ENCODE measurements at places on chromosomes 1 and 21.

- no peak for DNase-seq
Observed at GRCh38 chr1:94778808-94779207, 41.3 kb upstream of the SLC44A3 start.

DNA sequence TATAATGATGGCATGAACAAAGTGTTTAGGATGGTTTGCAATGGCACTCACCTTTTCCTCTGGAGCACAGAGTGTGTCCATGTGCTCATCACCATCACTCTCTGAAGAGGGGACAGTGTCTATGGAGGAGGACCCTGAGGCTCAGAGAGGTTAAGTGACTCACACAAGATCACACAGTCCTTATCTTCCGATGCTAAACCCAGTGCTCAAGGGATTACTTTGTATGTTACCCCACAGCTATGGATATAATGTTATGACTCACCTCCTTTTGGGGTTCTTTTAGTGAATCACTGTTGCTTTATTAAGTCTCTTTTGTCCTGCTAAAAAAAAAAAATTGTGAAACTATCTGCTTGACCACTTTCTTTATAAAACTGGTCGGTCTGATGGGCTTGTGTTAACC is 67.6 kb downstream of the TENT5C start:
- no peak for DNase-seq

DNA sequence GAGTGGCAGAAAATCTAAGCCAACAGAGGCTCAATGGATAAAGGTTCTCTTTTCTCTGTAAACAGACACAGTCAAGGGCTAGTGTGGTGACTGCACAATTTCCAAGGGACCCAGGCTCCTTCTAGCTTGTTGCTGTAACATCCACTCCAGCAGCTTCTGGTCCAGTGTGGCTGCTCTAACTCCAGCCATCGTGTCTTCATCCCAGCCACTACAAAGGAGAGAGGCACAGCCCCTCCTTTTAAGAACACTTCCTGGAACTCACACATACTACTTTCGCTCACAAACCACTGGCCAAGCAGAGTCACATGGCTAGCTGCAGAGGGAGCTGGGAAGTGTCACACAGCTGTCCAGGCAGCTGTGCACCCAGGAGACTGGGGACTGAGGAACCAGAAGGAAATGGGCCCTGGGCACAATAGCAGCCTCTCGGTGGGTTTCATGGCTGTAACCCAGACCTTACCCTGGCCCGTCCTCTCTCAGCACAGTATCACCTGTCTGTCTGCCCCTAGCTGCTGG is 188.6 kb upstream of the VAMP3 start:
- DNase-seq: no peak

- DNase-seq: no peak
Observed at GRCh38 chr1:25821630-25822091, 1.9 kb downstream of the MTFR1L start.

- DNase-seq: no peak
Observed at GRCh38 chr1:48242141-48242736, 19.7 kb downstream of the SLC5A9 start.

- DNase-seq: no peak
Observed at GRCh38 chr21:40640266-40640789, 206.6 kb downstream of the DSCAM start.

GRCh38 chr1:51956528-51957509 is 33.7 kb downstream of the RAB3B start:
- DNase-seq: no peak

DNA sequence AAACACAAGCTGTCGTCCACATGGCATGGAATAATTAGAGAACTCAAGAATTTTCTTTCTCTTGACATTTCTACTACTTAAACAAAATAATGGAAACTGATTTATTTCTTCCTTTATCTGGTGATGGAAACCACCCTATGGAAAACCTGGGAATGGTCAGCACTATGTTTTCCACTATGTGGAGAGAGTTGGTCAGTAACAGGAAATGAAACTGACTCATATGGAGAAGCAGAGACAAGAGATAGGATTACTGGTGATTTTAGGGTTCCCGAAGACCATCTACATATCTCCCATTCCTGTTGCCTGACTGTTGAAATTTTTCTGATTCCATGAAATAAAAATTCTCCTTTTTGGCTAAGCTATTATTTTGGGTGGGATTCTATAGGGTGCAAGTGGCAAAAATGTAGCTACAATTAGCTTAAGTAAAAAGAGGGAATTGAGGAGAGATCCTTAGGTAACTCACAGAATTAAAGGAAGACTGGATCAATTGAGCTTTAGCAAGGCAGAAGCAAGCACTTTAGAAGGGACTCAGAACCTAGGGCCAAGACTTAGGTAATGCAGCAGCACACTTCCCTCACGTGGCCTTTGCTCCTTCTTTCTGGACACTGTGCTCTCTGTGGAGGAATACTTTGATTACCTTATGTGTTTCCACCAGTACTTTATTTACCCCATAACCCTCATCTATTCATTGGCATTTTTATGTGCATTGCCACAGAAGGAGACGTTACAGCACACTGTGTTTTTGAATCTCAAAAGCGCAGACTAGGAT is 89.6 kb downstream of the LEPR start:
- DNase-seq: no peak

DNA sequence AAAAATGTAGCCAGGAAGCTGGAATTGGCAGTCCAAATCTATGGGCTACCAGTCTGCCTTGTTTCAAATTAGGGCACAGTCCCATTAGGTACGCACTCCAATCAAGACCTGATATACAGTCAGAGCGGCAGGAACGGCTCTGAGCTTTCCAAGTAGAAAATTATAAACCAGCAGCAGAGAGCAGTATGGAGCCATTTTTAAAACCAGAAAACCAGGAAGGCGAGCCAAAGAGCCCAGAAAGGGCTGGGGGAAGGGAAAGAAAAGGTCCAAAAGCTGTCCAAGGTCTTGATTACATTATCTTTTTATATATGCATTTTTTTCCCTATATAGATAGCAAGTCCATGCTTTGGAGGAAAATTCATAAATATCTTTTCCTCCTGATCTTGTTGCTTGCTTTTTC is 719.0 kb downstream of the RWDD3 start:
- DNase-seq: no peak

DNA sequence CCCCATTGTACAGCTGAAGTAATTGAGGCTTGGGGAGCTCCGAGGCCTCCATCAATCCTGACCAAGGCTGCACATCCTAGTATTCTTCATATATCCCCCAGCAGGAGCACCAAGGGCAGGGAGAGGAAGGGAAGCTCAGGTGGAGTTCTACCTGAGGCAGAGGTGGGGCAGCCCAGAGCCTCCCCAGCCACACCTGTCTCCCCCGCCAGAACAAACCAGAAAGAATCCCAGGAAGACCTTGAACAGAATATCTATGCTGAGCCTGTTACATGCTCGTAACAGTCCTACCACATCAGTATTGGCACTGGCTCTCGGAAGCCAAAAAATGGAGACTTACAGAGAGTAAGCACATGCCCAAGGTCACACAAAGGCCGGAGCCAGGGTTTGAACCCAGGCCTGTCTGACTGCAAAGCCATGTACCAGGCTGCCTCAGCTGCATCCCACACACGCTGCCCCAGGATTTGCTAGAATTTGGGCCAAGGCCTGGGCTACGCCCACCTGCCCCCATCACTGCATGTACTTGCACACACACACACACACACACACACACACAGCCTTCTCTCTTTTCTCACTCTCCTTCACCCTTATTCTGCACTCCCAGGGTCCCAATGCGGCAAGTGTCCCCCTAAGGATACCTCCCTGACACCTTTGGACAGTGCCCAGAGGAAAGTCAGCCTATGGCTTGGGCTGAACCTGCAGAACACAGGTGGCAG is 4.5 kb downstream of the E2F2 start:
- no peak for DNase-seq

DNA sequence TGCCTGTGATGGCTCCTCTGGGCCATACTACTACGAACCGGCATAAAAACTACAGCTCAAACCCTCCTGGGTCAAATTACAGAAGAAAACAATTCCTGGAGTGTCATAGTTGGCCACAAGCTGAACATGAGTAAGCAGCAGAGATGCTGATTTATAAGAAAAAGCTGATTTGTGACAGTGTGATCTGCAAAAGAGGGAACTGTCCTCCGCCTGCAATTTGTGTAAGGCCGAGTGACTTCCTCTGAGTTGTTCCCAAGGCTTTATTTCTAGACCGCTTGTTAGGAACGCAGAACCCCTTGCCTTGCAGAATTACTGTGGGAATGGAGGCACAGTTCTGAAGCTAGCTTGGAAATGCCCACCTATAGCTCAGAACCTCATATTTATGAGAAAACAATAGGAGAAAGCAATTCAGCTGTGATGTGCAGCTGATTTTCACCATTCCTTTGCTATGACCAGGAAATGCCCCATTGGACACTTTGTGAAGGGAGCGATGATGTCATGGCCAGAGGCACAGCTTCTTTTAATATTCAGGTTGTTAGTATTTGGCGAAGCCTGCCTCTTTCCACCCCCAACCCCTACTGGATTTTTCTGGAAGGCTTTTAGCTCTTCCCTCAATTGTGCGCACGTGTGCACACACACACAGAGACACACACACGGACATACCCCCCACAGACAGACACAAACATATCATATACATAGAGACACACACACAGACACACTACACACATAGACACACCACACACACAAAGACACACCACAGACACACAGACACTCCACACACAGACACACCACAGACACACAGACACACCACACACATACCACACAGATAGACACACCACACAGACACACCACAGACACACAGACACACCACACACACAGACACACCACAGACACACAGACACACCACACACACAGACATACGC is 47.6 kb downstream of the IER5 start:
- DNase-seq: no peak

GRCh38 chr1:199453723-199454122 is 573.8 kb upstream of the NR5A2 start:
- no peak for DNase-seq

- no peak for DNase-seq
Observed at GRCh38 chr1:200960948-200961340, 62.6 kb downstream of the KIF21B start.

DNA sequence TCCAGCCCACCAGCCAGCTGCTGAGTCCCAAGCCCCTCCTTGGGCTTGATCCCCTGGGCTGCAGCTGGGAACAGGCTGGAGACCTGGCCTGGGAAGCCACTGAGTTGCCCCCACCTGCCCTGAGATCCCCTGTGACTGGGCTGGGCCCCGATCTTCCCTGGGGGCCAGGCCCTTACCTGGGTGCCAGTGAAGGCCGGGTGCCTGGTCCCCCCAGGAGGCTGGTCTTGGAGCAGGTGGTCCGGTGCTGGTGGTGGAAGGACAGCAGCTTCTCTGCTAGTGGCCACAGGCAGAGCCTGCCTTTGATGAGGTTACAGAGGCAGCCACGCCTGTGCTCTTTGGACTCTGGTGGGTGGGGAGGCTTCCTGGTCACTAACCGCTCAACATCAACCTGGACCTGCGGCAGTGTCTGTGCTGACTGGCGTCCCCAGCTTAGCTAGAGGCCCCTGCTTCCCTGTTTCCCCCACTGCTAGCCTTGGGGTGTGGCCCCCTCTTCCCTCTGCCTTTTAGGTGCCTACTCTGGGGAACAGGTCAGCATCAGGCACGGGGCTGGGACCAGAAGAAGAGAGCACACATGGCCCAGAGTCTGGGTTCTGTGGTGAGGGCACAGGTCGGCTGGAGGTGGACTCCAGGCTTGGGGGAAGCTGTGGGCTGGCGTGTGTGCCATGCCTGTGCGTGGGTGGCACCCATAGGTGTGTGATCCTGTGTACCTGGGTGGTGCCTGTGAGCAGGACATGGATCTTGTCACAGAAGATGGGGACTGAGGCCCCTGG is at the start of gene EPS8L3:
Gene EPS8L3, minus strand, starts transcription at position 278 of the 770 bp plus-strand sequence. CDS start 2,174 bp downstream, outside the sequence.
- DNase-seq: no peak

DNA sequence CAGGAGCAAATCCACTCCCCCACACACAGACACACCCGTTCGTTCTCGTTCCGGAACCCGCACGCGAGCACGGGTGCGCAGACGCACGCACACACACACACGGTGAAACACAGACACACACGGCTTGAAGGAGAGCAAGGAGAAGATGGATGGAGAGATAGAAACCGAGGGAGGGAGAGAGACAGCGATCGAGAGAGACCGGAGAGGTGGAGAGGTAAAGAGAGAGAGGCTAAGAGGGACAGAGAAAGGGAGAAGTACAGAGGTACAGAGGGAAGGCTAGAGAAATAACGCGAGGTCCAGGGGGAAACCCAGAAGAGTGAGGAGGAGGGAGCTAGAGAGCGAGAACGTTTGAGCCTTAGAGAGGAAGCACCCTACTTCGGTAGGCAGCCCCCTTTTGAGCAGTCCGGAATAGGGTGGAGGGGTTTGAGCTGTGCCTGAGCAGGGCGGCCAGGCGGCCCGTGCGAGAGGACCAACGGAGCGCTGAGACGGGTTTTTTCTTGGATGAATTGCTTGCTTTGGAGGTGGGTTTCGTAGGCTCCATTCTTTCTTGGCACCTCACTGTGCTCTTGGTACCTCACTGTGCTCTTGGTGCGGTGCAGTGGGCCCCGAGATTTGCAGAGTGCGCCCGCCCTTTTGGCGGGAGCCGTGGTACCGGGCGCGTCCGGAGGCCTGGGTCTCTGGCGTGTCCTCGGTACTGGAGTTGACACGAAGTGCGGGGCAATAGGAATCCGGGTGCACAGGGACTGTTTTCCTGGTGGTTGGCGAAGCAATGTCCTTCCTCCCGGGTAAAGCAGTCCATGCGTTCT is 88.4 kb upstream of the RHOU start:
- no peak for DNase-seq

DNA sequence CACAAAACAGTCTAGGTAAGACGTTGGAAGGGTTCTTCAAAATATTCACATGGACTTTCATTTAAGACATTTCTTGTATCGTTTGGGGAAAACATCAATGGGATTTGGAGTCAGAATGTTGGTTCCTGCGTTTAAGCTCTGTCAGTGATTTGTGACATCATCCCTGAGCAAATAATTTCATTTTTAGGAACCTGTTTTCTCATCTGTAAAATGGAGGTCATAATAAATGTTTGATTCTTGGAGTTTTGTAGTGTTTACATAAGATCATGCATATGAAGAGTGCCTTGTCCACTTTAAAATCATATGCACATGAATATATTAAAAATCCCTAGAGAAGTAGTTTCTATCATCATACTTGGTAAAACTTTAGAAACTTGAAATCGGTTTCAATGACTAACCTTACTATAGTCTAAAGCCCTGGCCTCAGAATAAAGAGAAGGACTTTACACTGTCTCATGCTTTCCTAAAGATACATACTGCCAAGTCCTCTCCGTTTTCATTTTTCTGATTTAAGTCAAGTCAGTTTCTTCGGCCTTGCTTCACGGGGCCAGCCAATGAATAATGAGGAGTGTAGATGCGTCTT is 178.4 kb downstream of the ADSS2 start:
- DNase-seq: no peak

GRCh38 chr1:86226204-86226603 is 69.6 kb upstream of the COL24A1 start:
- no peak for DNase-seq

Measured in stimulated activated CD4-positive, alpha-beta T cell treated with anti-CD3 and anti-CD28 coated beads, Interleukin-12 subunit alpha, Interleukin-12 subunit beta, amount 100 ng/mL, for 48 hours (primary cell).